Activated CD4-positive, CD25-positive, alpha-beta regulatory T cell treated with anti-CD3 and anti-CD28 coated beads, Interleukin-2, amount 50 U/mL, for 72 hours (primary cell): ENCODE measurements at places on chromosomes 16 and 17.
A peak's percentile ranks its signal among the peaks of the same experiment; 100 is the strongest.

DNA sequence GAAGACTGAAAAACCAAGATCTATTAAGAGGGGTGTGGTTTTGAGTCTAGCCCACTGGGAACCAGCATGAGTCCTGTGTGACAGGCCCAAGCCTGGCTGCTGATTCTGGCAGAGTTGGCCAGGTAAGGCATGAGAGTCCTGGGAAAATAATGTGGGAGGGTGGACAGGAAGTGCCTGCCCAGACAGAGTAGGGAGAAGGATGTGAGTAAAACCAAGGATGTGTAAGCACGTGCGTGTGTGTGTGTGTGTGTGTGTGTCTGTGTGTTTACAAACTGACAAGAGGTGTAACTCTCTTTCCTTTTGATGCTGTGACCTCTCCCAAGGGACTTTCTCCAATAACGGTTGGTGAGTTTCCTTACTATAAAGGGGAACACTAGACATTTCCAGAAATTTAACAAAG lies 15.6 kb upstream of the TEX2 start:
- no peak for DNase-seq

- no peak for DNase-seq
These were observed at the start of gene CCL13 for GRCh38 chr17:34356194-34356593. Gene CCL13, plus strand, starts transcription at chr17:34356480. Its CDS starts 47 bp downstream, at chr17:34356527.

- DNase-seq: no peak
These were observed 11.4 kb downstream of the GGA2 start for GRCh38 chr16:23498863-23499262.

GRCh38 chr17:67138392-67138791 lies 94.0 kb downstream of the CACNG1 start:
- no peak for DNase-seq

DNA sequence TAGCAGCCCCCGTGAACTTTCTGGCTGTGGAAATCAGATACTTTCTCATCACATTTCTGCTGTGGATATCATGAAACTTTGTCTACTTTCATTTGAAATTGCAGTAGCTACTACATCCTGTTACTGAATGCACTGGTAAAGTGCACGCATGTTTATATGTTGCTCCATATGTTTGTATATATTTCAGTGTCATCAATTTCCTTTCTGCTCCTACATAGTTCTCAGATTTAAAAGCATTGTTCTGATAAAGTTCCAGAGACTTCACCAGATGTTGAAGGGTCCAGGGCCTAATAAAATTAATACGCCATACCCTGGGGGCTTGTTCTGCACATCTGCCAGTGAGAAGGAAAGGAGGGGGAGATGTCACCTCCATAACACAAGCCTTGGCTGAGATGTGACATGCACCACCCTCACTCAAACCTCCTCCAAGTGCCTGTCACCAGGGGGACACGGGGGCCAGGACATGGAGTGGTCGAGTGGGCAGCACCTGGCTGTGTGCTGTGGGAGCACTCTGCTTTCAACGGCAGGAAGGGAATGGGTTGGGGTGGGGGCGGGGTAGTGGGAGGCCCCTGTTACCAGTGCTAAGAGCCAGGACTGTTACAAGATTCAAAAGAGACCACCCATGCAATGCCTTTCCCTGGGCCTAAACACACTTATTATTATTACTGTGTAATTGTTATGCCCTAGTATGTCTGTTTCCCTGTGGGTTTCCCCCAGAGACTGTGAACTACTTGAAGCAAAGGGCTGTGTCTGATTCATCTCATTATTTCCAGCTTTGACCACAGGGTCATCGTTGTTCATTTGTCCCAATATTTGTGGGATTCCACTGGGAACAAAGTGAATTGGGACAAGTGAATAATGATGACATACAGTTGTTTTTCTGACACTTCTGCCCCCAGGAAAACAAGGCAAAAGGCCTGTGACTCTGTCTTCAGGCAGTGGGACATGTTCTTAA lies 193.4 kb downstream of the FOXL1 start:
- DNase-seq: no peak

DNA sequence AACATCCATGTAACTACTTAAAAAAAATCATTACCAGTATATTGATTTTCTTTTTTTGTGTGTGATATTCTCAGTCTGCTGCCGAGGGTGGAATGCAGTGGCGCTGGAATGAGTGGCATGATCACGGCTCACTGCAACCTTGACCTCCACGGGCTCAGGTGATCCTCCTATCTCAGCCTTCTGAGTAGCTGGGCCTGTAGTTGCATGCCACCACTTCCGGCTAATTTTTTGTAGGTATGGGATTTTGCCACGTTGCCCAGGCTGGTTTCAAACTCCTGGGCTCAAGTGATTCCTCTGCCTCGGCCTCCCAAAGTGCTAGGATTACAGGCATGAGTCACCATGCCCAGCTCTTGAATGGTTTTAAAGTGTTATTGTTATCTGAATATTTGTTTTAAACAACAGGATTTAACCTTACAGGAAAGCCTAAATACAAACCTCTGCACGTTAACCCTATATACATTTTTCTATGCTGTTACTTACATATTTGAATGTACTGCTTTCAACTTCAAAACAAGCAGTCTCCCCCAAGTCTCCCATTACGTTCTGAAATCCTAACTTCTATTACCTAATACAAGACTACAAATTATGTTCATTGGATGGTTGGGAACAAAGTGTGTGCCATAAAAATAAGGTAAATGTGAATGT lies 61.7 kb downstream of the KPNA2 start:
- DNase-seq: no peak

DNA sequence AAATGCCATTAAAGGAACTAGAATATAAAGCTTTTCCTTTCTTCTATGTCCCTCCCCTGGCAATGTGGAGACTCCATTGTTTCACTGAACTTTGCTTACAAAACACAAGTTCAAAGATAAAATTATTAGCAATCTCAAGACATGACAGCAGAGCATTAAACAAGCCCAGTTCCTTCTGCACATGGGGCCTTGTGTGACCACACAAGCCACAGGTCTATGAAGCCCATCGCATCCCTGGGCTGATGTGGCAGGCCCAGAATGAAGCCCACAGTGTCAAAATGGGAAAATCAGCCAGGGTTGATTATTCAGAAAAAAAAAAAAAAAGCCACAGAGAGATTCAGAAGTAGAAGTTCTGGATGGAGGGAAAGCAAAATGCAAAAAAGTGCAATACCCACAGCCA lies 12.9 kb upstream of the SLC39A11 start:
- DNase-seq: no peak

DNA sequence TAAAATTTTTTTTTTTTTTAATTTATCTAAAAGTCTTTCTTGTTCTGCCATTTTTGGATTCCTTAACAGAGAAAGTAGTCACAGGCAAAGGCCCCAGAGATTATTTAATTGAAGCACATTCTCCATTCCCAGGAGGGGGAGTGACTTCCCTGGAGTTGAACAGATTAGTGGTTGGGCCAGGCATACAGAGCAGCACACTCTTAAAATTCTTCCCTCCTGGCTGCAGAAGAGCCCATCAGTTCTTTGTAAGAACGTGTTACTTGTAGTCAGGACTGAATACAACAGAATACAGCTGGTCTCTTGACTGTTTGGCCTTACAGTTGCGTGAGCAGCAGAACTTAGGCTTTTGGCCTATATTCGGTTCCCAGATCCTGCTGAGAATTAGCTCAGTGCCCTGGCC lies 1.8 kb downstream of the ALKBH5 start:
- no peak for DNase-seq

DNA sequence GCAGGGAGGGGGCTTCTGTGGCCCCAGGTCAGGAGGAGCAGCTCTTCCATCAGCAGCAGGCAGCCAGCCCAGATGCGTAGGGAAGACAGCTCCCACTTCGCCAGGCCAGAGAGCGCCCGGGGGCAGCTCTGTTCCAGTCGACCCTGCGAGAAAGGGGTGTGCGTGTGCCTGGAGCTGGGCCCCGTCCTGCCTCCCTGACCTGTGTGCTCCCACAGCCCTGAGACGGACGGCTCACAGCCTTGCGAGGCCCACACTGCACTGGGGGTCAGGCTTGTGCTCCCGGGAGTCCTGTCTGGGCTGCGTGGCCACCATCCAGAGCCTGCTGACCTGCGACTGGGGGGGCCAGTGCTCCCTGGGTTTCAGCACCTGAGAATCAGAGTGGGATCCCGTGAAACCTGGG lies 469 bp upstream of the MSLN start:
- no peak for DNase-seq

- DNase-seq: peak; percentile 91
These were observed 2.0 kb downstream of the ZNF771 start for GRCh38 chr16:30409125-30410060.
